Germinal center (tissue), 1 donor: ENCODE measurements at places on chromosomes 3 and 15.
A peak's percentile ranks its signal among the peaks of the same experiment; 100 is the strongest.

- no peak for DNase-seq
Measured at GRCh38 chr3:31648286-31648968, 115.7 kb downstream of the STT3B start.

GRCh38 chr3:40476478-40477470 lies at the start of gene ZNF619:
ZNF619 (plus strand) TSS chr3:40477122; CDS start chr3:40477980, 858 bp downstream.
- peak; percentile 73 for DNase-seq

DNA sequence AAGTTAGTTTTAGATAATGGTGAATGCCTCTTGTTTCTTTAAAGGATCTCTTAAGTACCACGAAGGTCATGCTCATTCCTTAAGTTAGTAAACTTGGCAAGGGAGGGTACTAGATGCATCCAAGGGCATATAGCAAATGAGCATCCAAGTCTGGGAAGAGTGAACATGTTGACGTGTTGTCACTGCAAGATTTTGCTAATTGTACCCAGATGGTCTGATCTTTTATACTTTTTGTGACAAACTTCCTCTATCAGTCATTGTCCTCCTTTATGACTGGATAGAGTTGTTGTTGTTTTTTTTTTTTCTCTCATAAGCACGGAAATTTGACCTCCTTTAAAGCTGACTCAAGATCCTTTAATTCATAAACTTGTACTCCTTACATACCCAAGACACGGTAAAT lies 121.3 kb downstream of the CHST2 start:
- no peak for DNase-seq

GRCh38 chr3:140546649-140547048 lies 131.2 kb upstream of the TRIM42 start:
- no peak for DNase-seq

- no peak for DNase-seq
Measured at GRCh38 chr15:40102897-40103858, 5.5 kb downstream of the BMF start.

GRCh38 chr15:79673416-79674123 lies 223.2 kb downstream of the MTHFS start:
- peak; percentile 21 for DNase-seq

- no peak for DNase-seq
Measured at GRCh38 chr3:71162221-71162620, 421.3 kb downstream of the FOXP1 start.

- no peak for DNase-seq
Measured at GRCh38 chr3:44923632-44924456, 49.4 kb downstream of the TGM4 start.

DNA sequence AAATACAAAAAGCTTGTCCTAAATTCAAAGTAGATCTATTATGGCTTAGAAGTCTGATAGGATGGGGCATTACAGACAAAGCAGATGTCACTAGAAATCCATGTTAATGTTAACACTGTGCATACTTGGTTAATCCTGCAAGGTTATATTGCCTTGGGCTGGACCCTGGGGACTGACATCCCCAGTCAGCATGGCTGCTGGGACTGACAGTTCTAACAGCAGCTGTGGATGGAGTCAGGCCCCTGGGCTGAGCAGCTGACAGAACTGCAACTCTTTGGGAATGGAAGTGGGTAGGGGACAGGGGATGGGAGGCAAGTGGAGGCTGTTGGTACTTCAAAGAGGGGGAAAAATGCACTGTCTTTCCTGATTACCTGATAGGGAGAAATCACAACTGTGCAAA lies 7.5 kb downstream of the P2RY1 start:
- DNase-seq, result no peak

- no peak for DNase-seq
Measured at GRCh38 chr15:92629276-92629974, 26.1 kb downstream of the FAM174B start.

- no peak for DNase-seq
Measured at GRCh38 chr3:13856006-13856405, 23.9 kb downstream of the WNT7A start.

DNA sequence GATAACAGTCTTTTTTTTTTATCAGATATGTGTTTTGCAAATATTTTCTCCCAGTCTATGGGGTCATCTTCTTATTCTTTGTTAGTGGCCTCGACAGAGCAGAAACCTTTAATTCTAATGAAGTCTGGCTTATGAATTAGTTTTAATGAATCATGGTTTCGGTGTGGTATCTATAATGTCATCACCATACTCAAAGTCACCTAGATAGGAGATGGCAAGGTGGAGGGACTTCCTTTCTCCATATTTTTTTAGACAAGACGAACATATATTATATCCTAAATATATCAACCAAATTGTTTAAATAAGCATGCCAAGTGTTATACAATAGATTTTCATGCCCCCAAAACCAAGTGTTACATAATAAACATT lies 60.4 kb downstream of the CD200 start:
- DNase-seq, result no peak

DNA sequence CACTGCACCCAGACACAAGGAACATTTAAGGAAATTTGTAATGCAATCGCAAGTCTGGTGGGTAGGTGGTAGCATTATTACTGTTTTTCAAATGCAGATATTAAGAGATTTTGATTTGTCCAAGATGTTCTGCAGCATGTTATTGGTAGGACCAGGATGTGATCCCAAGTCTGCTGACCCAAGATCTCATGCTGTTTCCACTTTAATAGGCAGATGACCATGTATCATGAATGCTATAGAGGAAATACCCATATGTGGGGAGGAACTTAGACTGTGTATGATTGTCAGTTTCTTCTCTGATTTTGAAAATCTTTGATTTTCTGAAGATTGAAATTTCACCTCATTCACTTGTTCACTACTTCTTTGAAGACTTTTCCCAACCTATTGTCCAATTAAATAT lies 28.7 kb downstream of the ATP6V1A start:
- no peak for DNase-seq

DNA sequence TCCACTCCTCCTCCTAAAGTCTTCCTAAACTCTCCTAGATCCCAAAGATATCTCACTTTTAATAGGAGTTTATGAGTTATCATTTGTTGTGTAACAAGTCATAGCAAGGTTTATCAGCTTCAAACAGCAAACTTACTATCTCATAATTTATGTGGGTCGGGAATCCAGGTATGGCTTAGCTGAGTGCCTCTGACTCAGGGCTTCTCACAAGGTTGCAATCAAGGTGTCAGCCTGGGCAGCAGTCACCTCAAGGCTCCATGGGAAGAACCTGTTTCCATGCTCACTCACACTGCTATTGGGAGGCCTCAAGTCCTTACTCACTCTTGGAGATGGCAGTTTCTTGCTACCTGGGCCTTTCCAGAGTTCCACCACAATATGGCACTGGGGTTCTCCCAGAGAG lies 889.8 kb downstream of the MCTP2 start:
- DNase-seq, result no peak

DNA sequence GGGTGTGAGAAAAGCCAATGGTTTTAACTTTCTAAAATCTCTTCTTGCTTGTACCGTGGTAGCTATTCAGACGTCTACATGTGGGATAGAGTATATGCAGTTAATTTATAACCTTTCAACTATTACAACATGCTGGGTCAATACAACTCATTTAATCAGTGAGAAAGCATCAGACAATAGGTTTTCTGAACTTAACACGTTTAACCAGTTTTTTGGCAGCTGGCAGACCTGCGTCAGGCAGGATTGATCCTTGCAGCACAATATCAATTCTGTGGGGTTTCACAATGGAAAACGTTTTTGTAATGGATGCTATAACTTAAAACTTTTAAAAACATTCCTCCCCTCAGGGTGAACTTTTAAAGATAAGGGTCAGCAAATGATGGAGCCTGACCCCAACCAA lies 6.5 kb downstream of the GNB5 start:
- DNase-seq, result no peak

- no peak for DNase-seq
Measured at GRCh38 chr3:161291191-161291901, 70.2 kb downstream of the NMD3 start.

DNA sequence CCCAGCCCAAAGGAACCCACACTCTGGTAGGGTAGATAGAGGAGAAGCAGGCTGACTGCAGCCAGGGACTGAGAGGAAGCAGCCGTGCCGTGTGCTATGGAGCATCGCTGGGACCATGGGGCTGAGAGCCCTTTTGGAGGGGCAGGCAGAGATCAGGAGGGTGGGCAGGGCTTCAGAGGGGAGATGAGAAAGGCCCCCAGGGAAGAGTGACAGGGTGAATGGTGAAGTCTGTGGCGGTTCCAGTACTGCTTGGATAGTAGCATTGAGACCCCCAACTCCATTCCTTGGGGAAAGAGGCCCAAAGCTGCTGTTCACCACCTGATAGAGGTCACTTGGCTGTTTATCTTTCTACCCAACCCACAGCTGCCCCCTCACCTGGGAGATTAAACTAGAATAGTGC lies 80.0 kb upstream of the MRPS22 start:
- no peak for DNase-seq

GRCh38 chr15:49135911-49136310 lies 19.5 kb downstream of the COPS2 start:
- DNase-seq, result no peak

- DNase-seq, result no peak
Measured at GRCh38 chr15:82537351-82537908, 2.8 kb downstream of the RPS17 start.

GRCh38 chr3:54261141-54261540 lies 138.8 kb downstream of the CACNA2D3 start:
- DNase-seq, result no peak

DNA sequence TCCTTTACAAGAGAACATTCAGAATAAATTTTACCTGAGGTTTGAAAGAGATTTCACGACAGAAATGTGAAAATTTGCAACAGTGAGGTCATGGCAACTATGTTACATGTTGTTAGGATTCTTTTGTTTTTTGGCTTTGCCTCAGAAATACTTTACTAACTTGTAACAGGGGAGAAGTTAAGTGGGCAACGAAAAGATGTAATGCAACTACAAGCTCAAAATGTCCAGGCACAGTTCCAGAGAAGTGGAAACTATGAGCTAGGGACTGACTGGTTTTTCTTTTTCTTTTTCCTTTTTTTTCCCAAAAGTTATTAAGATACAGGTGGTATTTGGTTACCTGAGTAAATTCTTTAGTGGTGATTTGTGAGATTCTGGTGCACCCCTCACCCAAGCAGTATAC lies 111.5 kb upstream of the PPP2R3A start:
- no peak for DNase-seq

DNA sequence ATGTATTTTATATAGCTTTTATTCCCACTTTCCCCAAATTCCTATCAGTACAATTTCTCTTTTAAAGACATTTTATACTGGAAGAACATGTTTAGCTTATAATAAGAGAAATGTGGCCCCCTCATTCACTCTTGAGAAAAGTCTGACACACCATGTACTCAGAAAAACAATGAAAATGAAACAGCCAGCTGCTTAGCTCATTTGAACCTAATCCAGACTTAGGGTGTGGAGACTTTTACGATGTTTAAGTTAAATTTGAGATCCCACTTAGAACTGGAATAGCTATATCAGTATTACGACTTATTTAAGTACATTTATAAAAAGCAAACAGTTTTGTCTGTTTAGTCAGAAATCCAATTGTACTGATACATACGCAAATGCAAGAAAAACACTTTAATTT lies 252.3 kb upstream of the ARRDC4 start:
- no peak for DNase-seq

- no peak for DNase-seq
Measured at GRCh38 chr15:74038707-74039655, 43.4 kb downstream of the GOLGA6A start.

- DNase-seq, result peak; percentile 91
Measured at GRCh38 chr15:30991255-30992235, at the start of gene MTMR10. MTMR10 (minus strand) TSS chr15:30991628; CDS start chr15:30991506, 122 bp downstream.

- DNase-seq, result no peak
Measured at GRCh38 chr3:129211345-129211744, 27.6 kb upstream of the CNBP start.

DNA sequence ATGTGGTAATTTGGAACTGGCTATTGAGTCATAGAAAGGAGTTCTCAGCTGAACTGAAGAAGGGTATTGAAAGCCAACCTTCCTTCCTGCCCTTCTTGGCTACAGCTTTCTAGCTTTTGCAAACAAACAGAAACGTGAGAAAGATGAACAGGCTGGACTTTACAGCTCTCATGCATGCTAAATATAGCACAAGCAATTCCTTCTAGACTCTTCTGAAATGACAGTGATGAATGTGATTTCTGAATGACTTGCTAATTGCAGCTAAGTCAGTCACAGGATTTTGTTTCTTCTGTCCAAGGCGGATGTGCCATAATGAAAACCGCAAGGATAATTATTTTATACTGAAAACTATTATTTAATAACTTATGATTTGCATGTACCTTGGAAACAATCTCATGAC lies 36.3 kb downstream of the BCHE start:
- DNase-seq, result no peak

DNA sequence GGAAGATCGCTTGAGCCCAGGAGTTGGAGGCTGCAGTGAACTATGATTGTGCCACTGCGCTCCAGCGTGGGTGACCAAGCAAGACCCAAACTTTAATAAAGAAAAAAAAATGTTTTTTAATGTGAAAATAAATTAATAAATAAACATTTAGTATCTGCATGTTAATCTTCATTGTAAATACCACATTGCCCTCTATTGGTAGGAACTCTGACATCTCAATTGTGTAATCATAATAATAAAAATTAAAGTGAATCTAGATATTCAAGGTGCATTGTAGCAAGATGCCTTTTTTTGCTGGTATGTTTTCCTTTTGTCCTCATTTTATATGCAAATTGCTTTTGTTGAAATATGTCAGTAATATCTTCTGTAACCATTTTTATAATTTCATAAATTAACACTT lies 95.0 kb upstream of the LIMD1 start:
- DNase-seq, result no peak

DNA sequence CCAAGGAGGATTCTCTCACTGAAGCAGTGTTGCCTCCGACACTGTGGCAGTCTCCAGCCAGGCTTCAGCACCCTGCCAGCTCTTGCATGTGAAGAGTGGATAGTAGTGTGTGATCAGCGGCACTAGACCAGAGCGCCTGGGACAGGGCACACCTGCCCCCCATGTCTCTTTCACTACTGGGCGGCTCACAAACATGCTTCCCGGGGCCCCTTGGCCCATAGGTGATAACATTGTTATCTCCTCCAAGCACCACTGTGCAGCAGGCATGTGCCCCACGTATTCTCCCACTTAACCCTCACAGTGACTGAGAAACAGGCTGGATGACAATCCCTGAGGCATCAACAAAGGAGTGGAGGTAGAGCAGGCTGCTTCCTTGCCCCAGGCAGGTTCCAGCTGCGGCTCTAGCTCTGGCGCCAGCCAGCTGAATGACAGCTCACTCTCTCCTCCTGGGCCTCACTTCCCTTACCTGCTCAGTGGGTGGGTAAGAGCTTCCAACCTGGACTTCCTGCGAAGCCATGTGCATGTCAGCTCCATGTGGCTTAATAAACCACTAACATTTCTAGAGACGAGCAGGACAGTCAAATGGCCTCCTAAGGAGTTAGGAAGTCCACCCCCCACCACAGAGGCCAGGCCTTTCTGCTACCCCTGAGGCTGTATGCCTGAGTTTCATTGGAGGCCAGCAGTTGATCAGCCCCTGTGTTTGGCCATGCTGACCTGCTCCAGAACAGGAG lies 37.8 kb downstream of the KLF13 start:
- no peak for DNase-seq

DNA sequence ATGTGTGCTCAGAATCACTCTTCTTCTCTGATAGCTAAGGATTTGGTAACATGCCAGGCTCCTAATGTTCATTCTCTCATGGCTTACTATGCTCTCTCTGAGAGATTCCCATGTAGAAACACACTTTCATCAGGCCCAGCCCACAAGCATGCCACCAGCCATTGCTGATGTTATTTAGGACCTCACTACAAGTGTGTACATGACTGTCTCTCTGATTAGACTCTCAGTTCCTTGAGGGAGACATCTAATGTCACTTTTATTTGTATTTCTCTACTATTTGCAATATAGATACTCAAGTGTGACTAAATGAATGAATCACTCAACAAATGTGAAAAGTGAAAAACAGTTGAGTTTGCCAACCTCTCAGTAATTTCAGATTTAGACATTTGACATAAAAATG lies 84.3 kb upstream of the ARL6 start:
- DNase-seq, result no peak
